ENCODE measurements at places on chromosomes 3 and 15.

GRCh38 chr3:69182588-69183316 is 60.4 kb upstream of the LMOD3 start:
- DNase-seq: no peak

GRCh38 chr3:101861212-101861788 is 12.0 kb downstream of the NFKBIZ start:
- no peak for DNase-seq

- no peak for DNase-seq
Observed at GRCh38 chr3:108055931-108056330, 34.9 kb downstream of the CD47 start.

DNA sequence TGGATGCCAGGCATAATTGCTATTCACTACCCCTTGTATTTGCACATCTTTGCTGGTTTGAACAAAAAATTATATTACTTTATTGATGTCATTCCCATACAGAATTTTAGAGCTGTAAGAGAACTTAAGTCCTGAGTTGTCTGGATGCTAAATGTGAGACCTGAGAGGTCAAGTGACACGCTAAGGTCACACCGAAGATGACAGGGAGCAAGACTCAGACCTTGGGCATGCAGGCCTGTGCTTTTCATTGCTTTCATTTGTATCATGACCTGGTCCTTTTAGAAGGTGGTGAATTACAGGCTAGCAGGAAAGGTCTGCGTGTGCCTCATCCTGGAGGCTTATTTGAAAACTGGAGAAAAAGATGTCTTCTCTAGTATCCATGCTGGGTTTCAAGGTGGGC is 312.0 kb upstream of the RASGRP1 start:
- no peak for DNase-seq

- no peak for DNase-seq
Observed at GRCh38 chr3:47291158-47291753, 8.5 kb downstream of the KLHL18 start.

DNA sequence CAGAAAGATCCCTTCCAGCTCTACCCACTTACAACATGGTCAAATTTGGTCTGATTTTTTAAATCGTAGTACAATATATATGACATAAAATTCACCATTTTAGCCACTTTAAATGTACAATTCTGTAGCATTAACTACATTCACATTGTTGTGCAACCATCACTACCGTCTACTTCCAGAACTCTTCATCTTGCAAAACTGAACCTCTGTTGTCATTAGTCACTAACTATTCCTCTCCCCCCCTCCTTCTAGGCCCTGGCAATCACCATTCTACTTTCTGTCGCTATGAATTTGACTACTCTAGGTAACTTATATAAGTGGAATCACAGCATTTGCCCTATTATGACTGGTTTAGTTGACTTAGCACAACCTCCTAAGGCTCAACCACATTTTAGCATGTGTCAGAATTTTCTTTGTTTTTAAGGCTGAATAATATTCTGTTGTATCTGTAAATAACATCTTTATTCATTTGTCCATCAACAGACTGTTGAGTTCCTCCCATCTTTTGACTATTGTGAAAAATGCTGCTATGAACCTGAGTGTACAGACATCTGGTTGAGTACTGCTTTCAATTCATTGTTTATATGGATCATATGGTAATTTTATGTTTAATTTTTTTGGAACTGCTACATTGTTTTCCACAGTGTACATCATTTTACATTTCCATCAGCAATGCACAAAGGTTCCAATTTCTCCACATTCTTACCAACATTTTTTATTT is 35.5 kb upstream of the CCR2 start:
- no peak for DNase-seq

Data from iPS DF 19.7 (cell line).